Activated T-helper 9 cell treated with anti-CD3 and anti-CD28 coated beads, Interleukin-2, amount 50 U/mL, for 16 hours (primary cell): ENCODE measurements at places on chromosomes 12 and 14.

GRCh38 chr14:74612350-74613021 lies 449 bp upstream of the LTBP2 start:
- DNase-seq = peak; percentile 76

- no peak for DNase-seq
Measured at GRCh38 chr12:105554223-105554678, 223.8 kb downstream of the C12orf75 start.

DNA sequence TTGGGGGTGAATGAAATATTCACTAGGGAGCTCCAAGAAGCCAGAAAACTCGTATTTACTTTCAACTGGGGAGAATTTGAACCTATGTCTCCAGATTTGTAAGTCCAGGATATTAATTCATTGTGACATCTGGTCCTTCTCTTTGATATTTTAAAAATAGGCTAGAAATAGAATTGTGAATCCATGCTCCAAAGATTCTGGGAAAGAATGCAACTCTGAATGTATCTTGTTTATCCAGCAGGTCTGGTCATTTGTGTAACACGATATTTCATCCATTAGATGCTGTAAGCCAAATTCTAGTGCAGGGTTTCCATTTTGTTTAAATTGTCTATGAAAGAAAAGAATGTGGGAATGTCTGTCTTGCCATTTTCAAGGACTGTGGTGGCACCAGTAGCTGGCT lies 334.7 kb downstream of the BMP4 start:
- DNase-seq = no peak

- peak; percentile 82 for DNase-seq
Measured at GRCh38 chr14:100375266-100375962, 52.3 kb downstream of the SLC25A47 start.

DNA sequence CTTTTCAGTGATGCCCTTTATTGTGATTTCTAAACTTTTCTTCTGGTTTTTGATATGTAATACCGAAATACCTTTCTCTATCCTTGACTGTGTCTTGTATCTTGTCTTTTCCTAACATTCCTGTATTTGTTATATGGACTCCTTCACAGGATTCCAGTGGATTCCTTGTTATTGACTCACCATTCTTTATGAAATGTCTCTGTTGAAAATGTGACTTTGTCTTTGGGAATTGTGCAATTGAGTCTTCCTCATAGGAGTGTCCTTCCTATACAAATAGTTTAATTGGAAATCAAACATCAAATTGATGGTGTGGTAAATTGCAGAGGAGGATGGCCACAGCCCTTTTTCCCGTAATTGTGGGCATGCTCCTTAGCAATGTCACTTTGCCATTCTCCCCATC lies 296.6 kb upstream of the KITLG start:
- no peak for DNase-seq

DNA sequence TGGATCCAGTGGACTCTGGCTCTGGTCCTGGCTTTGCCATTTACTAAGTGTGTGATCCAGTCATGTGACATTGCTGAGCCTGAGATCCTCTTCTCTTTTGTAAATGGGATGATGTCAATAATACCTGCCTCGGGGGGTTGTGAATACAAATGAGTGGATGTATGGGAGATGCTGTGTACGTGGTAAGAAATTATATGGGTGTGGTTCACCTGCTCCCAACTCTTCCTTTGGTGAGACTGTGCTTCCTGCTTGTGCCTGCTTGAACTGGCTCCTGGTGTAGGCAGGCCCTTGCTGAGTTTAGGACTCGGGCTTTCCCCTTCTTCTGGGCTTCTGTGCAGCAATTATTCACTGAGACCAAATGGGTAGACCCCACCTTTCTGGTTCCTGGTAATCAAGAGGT lies 189.5 kb upstream of the FRMD6 start:
- DNase-seq = no peak

GRCh38 chr12:1434296-1434955 lies 160.0 kb downstream of the FBXL14 start:
- no peak for DNase-seq

DNA sequence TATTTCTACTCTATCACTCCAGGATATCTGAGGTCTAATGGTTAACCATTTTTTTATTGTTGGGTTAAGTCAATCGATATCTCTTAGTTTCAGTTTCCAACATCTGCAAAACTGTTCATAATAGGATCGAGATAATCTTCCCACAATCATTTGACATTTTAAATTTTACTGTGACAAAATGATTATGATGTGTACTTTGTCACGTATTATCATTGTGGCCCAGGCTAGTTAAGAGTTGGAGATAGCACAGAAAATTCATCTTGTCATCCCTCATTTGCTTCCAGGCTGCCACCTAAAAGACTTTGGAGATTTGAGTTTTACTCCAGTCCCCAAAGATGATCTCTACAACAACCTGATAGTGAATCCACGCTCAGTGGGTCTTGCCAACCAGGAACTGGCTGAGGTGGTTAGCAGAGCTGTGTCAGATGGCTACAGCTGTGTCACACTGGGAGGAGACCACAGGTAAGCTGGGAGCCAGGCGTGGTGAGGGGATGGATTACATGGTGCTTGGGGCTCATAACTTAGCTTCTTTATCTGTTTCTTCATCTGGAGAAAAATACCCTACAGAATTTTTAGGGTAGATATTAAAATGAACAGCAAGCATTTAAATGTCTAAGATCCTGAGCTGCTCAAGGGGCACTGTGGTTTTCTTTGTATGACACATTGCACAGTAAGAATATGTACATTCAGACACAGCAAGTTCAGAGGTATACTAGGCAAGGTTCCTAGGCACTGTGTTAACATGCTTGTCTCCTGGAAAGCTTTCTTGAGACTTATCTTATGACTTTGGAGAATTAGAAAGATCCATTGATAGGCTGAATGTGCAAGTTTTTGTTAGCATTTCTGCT lies 22.4 kb downstream of the ARG2 start:
- no peak for DNase-seq

DNA sequence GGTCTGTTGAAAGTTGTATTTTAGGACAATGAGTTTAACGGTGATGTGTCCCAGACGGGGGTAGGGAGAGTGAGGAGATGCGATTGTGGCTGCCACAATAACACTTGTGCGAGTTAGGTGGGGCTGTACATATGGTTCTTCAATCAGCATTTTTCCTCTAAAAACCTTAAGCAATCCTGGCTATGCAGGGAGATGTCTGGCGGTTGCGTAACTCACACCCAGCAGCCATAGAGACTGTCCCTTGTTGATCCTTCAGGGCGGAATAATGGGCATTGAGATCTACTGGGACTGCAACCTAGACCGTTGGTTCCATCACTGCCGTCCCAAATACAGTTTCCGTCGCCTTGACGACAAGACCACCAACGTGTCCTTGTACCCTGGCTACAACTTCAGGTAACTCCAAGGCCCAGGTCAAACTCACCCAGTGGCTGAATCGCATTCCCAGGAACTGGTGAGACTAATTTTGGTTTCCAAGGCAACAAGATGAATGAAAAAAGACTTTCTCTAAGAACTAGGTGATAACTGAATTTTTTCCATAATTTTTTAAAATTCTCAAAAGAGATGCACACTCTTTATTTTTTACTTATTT lies 34.6 kb downstream of the P2RX7 start:
- DNase-seq = no peak

DNA sequence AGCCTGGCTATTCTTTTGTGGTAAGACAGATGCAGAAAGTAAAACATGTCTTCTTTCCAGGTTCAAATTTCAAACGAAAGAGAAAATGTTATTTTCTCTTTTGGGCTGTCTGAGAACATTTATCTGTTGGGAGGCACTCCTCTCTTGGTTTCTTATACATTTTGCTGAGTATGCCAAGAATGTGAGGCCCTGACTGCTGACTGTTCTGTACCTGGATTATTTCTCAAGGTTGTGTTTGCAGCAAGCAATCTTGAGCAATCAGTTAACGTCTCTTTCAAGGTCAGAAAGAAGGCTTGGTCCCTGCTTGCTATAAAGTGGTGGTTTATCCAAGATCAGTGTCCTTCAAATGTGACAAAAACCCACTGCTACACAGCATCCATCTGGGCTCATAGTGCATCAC lies 9.8 kb downstream of the SSTR1 start:
- DNase-seq = no peak

GRCh38 chr14:49934646-49935045 lies 41.8 kb downstream of the ARF6 start:
- DNase-seq = no peak

DNA sequence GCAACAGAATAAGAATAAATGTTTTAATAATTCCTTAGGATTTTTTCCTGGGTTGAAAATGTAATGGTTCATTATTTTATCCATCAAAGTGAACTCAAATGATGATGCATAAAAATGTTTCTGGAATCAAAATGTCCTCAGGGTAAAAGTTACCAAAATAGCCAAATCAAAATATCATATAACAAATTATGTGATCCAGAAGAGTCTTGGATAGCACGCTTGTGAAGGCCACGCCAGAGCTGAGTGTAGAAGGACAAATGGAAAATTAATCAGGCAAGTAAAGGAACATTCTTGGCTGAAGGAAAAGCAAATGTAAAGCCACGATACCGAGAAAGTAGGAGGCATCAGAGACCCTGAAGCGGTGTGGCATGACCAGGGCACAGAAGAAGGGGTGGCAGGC lies 169.2 kb downstream of the CAPZA3 start:
- DNase-seq = no peak

GRCh38 chr14:55272922-55273321 lies 1.7 kb downstream of the FBXO34 start:
- no peak for DNase-seq

GRCh38 chr14:24695265-24696241 lies 61.6 kb upstream of the GZMB start:
- DNase-seq = no peak

- DNase-seq = no peak
Measured at GRCh38 chr12:33649992-33650391, 210.4 kb upstream of the SYT10 start.

- no peak for DNase-seq
Measured at GRCh38 chr14:84532016-84532415, 997.9 kb upstream of the FLRT2 start.

DNA sequence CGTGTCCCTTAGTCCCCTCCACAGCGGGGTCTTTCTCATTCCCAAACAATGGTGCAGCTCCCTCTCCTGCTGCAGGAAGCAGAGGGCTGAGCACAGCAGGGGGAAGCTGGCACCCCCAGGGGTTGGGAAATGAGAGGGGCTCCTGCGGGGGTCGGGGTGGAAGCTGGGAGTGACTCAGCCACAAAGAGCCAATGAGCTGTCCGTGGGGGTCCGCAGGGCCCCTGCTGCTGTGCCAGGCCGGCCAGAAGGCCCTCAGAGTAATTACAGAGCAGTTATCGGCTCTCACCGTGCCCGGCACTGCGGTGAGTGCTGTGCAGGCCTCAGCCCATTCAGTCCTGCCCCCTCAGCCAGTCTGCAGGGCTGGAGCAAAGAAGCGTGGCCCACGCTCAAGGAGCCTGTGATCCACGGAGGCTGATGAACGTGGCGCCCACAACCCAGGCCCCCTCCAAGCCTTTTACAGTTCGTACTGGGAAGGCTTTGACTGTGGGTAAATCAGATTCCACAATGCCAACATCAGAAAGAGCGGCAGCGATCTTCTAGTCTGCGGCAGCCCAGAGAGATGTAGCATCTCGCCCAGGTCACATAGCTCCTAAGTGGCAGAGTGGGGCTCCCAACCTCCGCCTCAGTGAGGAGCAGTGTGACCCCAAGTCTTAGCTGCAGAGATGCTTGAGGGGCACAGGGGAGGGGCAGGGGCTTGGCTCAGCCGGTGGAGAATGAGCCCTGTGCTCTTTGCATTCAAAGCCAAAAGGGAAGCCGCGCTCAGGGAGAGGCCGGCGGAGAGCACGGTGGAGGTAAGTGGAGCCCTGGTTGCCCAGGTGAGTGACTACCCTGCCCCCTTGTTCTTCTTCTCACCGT lies 43.4 kb downstream of the SLC6A12 start:
- no peak for DNase-seq

DNA sequence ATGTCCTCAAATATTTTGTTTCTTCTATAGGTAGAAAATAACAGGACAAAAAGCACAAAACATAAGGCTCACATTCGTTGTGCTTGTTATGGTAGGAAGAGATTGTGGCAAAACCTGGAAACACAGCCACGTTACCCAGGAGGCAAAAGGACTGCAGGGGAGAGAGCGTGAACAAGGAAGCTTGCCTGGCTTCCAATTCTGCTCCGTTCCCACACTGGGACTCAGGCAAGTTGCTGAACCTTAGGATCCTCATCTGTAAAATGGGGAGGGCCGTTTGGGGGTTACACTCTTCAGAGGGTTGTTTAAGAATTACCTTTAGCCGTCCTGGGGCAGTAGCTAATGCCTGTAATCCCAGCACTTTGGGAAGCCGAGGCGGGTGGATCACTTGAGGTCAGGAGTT lies 205.3 kb downstream of the SSPN start:
- DNase-seq = no peak

- no peak for DNase-seq
Measured at GRCh38 chr14:71203306-71203705, 296.0 kb downstream of the PCNX1 start.

DNA sequence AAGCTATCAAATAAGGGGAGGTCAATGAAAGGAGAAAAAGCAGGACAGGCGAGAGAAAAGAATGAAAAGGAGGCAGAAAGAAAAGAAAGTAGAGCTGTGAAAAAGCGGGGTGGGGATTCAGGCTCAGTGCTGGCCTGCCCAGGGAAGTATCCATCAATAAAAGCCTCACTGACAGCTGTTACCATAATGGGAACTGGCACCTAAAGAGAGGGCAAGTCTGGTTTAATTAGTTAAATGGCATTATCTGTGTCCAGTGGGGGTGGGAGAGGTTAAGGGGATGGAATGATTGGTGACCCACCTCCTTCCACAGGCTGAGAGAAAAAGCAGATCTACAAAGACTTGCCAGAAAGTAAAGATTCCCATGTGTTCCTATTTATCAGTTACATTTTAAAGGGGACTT lies 7.4 kb downstream of the SALL2 start:
- DNase-seq = no peak
